ENCODE measurements at places on chromosomes 4 and X.
A peak's percentile ranks its signal among the peaks of the same experiment; 100 is the strongest.

DNA sequence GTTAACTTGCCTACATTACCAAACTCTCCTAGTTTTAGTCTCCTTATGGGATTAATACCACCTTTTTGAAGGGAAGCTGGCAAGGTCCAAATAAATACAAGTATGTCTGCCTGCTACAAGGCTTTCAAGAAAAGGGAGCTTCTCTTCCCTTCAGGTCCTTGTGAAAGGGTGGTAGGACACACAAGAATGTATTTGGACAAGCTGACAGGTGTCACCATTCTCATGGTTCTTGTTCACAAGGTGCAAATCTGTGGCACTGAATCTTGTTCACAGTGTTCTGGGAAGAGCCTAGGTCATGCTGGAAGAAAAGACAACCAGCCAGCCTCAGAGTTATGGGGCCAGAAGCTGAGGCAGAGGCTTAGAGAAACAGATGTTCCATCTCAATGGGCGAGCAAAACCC is 41.9 kb downstream of the GPC3 start:
- DNase-seq, result no peak

DNA sequence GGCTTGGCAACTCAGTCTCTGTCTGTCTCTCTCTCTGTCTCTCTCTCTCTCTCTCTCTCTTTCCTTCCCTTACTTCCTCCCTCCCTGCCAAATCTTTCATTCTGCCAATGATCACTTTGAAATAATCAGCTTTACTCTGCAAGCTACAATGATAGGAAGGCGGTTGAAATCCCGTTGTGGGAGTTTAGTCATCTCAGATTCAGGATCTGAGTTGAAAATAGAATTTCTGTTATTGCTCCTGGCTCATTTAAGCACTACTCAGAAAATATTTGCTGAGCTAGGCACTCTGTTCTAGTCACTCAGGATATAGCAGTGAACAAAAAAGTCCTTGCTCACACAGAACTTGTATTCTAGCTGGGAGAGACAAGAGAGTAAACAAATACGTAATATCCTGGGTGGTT is 56.3 kb upstream of the DCTD start:
- peak; percentile 85 for DNase-seq

- no peak for DNase-seq
Measured at GRCh38 chrX:16834806-16835205, 35.4 kb downstream of the RBBP7 start.

DNA sequence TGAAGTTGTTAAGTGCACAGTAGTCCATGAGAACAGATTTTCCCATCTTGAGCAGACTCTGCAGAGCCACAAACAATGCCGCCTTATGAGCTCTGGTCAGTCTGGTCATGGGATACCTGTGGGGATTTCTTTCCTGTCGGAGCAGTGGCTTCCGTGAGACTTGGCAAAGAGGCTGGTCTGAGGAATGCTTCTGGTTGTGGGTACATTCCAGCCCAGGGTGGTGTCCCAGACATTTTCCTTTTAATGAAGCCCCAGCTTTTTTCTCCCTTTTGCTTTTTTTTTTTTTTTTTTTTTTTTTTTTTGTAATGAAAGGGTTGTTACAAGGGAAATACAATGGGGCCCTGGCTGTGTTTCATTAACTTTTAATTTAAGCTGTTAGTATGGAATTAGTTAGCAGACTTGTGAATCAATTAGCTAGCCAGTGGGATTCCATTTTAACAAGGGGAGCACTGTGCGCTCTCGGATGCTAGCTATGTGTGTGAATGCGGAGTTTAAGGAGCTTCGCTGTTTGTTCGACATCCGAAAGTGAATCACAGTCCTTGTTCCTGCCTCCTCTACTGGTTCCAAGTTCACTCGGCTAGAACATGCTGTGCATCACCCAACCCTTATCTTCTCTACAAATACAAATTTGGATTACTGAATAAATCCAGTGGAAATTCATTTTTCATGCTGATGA is 225.1 kb downstream of the CBR4 start:
- DNase-seq, result no peak

DNA sequence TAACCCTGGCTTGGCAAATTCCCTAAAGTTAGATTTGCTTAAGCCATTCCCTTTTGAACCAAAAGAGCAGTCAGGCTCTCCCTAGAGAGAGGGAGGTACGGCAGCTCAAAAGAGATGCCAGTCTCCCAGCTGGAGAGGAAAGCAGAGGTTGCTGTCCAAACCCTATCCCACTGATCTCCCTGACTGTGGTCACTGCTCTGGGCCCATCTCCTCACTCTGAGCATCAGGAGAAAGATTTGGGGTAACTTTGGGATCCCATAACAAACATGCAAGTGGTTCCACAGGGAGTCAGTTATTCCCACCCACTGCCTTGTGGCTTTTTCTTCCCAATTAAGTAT is 17.1 kb downstream of the ACSL1 start:
- DNase-seq, result no peak

GRCh38 chr4:180423712-180424057 is 1819.5 kb upstream of the TENM3 start:
- no peak for DNase-seq

DNA sequence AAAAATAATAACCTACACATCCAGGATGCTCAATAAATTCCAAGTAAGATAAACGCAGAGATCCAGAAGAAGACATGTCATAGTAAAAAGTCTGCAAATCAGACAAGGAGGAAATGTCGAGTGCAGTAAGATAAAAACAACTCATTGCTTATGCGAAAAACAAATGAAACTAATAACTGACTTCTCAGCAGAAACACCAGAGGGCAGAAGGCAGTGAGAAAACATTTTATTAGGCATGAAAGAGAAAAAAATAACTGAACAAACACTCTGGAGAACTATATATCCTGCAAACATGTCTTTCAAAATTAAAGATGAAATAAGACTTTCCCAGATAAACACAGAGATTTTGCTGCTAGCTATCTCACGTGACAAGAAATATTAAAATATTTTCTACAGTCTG is 201.3 kb upstream of the CTSO start:
- DNase-seq, result no peak

DNA sequence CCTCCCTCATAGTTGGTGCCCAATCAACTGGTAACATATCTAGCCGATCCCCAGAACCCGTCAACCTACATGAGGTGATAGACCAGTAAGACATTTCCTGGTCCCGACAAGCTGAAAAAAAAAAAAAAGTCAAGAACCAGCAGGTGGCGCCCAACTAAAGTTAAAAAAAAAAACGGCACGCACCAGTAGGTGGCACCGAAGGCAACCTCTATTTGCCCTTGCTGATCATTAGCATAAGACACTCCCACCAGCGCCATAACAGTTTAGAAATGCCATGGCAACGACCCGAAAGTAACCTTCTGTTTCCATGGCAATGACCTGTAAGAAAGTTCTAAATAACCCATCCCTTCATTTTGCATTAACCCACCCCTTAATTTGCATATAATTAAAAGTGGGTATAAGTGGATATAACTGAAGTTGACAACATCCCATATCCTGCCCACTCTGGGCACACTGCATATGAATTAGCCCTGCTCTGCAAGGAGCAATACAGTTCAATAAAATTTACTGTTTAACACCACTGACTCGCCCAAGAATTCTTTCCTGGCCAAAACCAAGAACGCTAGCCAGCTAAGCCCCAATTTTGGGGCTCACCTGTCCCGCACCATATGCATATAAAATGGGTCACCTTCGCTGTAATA is 83.9 kb upstream of the SPANXB1 start:
- peak; percentile 80 for DNase-seq

DNA sequence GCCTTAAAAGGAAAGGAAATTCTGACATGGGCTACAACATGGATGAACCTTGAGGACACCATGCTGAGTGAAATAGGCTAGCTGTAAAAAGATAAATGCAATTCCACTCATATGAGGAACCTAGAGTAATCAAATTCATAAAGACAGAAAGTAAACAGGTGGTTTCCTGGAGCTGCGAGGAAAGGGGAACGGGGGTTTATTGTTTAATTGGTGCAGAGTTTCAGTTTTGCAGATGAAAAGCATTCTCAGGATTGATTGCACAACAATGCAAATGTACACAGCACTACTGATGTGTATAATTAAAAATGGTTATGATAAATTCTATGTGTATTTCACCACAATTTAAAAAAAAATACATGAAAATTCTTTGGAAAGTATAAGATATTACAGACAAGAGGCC is 24.0 kb downstream of the PLRG1 start:
- DNase-seq, result no peak

- no peak for DNase-seq
Measured at GRCh38 chr4:99468889-99469288, 33.7 kb upstream of the ADH7 start.

DNA sequence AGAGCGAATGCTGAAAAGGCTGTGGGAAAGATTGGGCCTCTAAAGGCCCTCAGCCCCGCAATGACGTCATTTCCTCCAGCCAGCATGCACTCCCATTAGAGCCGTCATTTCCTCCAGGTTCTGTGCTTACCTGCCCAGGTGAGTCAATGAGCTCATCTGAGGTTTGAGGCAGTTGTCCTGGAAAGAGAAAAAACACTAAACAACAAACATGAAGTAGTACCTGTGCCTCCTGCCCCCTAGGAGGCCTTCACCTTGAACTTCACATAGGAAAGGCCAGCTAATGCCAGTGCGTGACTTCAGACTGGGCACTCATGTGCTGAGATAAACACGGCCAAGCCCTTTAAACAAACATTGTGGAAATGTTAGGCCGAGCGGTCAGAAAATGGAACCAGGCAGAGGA is 55.9 kb downstream of the FHDC1 start:
- no peak for DNase-seq

DNA sequence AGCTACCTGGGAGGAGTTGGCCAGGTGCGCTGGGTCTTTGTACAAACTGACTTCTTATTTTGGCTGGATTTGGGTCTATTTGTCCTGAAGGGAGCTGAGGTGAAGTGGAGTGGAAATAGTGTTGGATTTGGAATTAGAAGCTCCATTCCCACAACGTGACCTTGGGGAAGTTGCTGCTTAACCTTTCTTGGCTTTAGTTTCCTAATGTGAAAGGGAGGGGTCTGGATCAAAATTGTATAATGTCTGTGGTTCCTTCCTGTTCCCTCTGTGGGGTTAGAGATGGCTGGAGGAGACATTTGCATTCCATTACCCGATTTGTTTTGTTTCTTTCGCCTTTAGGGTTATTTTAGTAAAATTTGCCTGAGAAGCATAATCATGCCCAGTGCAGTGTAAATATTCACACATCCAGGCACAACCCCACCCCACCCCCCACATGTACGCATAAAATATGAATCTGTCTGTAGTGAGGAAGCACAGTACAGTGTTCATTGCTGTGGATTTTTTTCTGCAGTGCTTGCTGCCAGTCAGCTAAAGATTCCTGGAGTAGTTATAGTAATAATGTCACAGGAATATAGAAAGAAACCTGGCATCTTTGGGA is 21.5 kb downstream of the JADE1 start:
- peak; percentile 46 for DNase-seq

- no peak for DNase-seq
Measured at GRCh38 chr4:161702287-161702686, 461.5 kb downstream of the FSTL5 start.

DNA sequence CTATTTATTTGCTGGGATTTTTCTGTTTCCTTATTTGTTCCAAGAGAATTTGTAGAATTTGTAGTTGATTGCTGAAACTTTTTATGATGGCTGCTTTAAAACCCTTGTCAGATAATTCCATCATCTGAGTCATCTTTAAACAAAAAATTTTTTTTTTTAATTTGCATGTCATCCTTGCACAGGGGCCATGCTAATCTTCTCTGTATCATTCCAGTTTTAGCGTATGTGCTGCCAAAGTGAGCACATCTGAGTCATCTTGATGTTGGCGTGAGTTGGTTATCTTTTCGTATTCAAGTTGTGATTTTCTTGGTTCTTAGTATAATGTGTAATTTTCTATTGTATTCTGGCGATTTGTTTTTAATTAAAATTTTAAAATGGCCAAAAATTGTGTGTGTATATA is 18.7 kb upstream of the ZNF157 start:
- DNase-seq, result no peak

DNA sequence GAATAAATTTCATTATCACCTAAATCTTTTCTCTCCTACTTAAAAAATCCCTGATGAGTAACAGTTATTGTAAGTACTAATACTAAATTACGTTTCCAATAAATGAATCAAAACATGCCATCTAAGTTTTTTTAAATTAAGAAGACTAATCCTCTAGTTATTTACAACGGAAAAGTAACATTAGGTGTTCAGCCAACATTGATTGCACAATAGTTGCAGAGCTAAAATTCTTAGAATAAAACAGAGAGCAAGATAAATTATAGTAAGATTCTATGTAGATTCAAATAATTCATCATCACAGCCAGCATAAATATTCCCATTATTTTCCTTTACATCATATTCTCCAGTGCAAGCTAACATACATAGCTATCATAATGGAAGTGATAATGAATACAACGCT is 139.2 kb downstream of the HDX start:
- DNase-seq, result no peak

DNA sequence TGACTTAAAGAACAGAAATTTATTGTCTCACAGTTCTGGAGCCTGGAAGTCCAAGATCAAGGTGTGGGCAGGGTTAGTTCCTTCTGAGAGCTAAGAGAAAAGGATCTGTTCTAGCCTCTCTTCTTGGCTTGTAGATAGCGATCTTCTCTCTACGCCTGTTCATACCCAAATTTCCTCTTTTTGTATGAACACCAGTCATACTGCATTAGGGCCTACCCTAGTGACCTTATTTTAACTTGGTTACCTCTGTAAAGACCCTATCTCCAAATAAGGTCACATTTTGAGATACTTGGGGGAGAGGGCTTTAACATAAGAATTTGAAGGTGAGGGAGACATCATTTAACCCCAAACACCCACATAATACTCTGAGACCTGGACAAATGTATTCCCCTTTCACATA is 55.6 kb upstream of the SPP1 start:
- DNase-seq, result no peak

GRCh38 chrX:10217198-10217597 is 60.4 kb downstream of the CLCN4 start:
- DNase-seq, result no peak

- DNase-seq, result no peak
Measured at GRCh38 chr4:171812665-171813525, at the start of gene GALNTL6. Gene GALNTL6, plus strand, starts transcription at chr4:171813404.

DNA sequence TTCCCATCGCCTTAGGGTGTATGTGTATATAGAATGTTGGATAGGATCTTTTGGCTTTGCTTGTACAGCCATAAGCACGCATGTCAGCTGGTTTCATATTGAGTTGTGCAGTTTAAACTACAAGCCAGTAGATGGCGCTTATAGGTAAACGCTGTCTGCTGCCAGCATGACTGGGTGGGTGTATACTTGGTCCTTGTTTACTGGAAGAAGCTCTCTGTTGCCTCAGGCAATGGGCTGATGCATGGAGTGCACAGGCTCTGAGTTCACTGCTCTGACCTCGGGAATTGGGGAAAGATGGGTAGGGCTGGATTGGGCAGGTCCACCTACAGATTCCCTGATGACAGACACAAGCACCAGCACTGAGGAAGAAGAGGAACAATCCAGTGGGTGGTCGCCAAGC is 831.5 kb downstream of the STIM2 start:
- peak; percentile 17 for DNase-seq

DNA sequence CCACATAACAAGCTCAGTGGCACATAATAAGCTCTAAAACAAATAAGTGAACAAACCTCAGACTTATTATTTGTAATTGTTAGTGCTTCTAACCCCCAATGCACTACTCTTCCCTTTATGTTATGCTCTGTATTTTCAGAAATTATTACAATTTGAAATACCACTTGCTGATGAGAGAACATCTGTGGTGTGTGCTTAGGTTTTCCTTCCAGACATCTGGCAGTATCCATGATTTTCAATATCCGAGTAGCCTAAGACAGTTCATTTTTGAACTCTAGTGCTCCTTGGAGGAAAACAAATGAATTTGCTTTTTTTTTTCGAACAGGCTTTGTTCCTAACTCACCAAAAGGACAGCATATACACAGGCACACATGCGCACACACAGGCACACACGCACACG is 278.7 kb upstream of the CLNK start:
- DNase-seq, result no peak

Data from dermis microvascular lymphatic vessel endothelial cell (primary cell).